ENCODE measurements at places on chromosomes 7 and 10.

DNA sequence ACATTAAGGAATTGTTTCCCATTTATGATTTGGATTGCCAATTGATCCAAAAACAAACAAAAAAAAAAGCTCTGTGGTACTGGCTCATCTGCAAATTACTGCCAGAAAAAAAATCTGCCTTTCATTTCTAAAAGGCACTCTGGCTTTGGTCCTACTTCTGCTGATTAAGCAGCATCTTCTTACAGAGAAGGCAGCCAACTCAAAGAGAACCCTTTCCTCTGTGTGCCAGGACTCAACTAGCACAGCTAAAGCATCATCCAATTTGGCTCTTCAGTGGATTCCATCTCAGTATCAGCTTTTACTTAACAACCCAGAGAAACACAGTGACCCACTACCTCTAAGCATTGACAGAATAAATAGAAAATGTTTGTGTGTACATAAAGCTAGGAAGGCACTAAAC, 80.6 kb downstream of the GSAP start:
- DNase-seq, result no peak

DNA sequence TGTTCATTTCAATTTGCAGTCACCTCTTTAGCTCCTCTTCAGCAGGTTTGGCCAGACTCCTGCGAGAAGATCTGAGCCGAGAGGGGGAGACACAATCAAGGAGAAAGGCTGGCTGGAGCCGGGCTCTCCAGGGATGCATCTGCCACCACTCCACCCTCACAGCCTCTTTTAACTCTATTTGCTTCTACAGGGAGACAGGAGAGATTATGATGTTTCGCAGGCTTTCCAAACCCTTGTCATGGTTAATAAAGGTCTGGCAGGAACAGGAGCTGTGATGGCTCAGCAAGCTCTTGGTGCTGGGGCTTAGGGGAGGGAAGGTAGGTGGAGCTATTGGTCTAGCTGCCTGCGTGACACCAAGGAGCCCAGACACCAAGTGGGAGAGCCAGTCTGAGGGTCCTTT, 448.1 kb upstream of the PODXL start:
- no peak for DNase-seq

DNA sequence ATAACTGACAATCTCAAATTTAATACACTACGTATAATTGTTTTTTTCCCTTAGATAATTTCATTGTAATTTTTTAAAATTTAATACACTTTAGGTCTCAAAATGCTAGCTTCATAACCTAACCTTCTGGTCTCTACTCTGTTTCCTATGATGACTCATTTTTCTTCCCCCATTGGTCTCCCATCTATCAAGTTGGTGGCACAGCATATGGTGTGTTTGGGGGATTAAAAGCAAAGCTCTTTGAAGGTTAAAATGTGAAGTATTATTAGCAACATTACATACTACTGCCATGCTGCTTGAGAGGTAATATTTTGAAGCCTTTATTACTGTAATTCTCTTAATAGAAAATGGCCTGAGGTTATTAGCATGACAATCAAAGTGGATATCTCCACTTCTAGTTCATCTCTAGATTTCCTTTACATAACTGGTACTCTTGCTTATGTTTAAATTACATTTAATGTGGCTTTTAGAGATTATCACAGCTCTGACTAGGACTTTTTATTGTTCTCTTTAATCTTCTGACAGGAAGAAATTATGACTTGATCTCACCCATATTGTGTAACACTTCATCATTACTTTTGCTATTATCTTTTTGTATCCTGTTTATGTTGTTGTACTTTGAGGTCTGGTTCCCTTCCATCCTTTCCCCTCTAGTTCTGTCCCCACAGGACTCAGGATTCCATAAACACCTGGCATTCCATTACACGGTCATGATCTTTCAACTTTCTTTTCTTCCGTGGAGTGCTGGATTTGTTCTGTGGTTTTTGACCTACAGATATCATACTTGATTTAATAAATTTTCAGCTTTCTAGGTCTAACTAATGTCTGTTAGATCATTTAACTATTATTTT, 185.1 kb downstream of the SEMA3D start:
- no peak for DNase-seq

DNA sequence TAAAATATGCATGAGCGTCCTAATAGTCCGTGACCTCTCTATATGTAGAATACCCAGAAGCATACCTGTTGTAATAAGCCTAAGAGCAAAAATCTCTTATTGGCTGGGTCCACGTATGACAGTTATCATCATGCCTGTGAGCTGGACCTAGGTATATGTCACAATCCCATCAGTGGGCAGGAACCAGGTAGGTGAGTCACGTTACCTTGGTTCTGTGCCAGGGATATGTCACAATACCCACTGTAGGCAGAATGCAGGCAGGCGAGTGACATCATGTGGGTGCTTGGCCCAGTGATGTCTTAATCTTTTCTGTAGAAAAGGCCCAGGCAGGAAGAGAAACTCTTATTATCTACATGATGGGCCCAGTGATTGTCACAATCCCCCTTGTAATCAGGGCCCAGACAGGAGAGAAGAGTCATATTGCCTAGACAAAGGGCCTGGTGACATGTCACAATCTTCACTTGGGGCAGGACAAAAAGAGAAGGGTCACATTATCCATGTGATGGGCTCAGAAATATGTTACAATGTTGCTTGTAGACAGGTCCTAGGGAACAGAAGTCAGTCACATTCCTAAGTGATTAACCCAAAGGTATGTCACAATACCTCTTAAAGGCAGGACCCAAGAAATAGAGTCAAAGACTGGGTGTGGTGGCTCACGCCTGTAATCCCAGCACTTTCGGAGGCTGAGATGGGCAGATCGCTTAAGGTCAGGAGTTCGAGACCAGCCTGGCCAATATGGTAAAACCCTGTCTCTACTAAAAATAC, 12.9 kb upstream of the ZNF736 start:
- peak; percentile 77 for DNase-seq

- DNase-seq, result peak; percentile 96
Measured at GRCh38 chr10:33160151-33160550, 174.3 kb downstream of the NRP1 start.

GRCh38 chr7:7136466-7137381, 45.6 kb upstream of the C1GALT1 start:
- DNase-seq, result no peak

DNA sequence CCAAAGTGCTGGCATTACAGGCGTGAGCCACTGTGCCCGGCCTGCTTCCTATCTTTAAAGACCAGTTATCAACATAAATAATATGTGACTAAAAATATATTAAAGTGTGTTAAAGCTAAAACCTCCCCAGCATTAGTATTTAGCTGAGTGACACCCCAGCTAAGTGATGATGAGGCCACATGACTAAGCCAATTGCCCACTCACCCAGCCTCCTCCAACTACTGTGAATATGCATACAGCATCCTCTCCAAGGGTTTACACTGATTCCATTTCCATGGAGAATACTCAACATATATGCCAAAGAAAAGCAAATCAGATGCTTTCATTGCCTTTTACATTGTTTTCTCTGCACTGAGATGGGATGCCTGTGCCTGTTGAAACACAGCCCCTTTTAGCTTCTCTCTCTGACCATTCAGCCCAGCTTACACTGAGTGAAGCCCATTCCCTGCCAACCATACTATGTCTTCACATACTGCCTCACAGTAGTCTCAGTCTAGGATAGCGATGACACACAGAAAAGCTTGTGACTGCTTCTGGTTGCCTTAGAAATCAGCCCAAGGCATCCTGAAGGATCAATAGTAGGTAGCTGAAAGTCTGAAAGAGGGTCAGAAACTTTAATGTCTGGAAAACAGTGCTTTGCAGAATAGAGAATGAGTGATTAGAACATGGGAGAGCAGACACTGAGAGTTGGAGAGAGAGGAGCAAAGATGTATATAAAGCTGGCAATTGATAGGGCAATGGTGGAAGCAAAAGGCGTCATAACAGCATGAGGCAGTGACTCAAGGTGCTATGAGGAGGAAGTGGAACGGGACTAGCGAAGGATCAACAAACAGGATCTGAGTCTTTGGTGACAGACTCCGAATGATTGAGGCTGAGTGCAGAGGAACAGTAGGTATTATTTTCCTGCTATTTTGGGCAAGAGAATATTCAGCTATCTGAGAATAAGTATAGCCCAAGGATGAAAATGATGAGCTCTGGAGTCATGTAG, 19.8 kb upstream of the ATE1 start:
- DNase-seq, result no peak

- DNase-seq, result no peak
Measured at GRCh38 chr10:108336836-108337235, 1172.3 kb upstream of the SORCS1 start.

DNA sequence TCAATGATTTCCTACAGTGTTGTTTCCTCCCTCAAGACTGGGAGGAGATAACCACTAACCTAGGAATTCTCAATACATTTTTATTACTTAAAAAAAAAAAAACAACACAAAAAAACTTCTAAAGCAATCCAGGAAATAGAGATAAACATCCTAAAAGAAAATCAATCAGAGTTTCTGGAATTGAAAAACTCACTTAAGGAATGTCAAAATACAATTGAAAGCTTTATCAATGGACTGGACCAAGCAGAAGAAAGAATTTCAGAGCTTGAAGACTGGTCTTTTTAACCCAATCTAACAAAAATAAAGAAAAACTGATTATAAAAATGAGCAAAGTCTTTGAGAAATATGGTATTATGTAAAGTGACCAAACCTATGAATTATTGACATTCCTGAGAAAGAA, 394.1 kb downstream of the XPNPEP1 start:
- DNase-seq, result no peak

GRCh38 chr10:45160271-45160670, 155.1 kb downstream of the OR13A1 start:
- peak; percentile 97 for DNase-seq

DNA sequence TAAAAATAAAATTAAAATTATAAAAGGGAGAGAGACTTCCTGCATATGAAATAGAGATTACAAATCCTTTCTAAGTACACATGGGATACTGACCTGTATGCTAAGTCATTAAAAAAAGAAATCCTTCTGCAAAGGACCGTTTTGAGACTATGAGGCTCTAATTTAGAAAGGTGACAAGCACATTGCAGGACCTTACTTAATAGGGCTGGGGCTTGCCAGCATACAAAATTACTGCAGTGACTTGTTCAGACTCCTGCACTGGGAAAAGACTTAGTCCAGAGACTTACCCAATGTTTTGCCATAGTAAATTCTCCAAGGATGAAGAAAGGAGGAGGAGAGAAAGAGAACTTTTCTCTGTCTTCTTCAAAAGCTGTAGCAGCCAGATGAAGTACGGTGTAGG, 193.6 kb downstream of the KCNMA1 start:
- no peak for DNase-seq

DNA sequence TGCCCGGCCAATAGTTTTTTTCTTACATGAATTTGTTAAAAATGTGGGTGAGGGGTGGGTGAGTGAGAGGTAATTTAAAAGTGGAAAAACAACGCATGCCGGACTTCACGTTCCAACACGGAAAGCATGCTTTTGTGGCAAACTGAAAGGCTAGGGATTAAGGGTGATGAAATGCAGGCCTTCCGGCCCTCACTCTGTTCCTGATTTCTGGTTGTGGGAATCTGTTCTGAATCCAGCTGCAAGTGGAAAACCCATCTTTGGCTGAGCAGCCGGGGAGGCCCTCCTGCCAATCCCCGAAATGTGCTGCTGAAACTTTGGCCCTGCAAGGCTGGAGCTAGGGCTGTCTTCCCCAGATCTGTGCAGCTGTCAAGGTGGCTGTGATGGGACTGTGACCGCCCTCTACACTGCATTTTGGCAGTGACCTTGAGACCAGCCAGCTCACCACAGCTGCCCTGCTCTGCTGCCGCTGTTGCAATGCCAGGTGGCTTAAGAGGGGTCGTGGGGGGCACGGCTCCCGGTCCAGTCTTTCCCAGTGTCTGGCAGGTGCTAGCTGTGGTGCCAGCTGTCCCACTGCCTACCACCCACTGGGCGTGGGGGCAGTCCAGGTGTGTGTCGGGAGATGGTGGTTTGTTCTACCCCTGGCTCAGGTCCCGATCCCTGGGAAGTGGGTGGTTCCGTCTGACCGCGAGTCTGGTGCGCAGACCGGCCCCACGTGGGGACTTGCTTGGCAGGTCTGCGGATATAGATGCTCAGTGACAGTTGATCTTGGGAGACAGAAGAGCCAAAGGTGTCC, 39.0 kb downstream of the TET1 start:
- DNase-seq, result peak; percentile 25

Measured in kidney tubule cell (primary cell).